Heart right ventricle (tissue), 16 donors: ENCODE measurements at places on chromosomes 1 and 21. TPM values are rescaled to one million over a fixed set of nuclear protein-coding genes. Genes with fewer than 3 reads are reported as not detected.

SPTA1 gene
- 0.05 TPM for total RNA-seq

SMPDL3B gene
- total RNA-seq, result 0.56 TPM

HSD3B1 gene
- not detected for total RNA-seq

CCDC17 gene
- 1.7 TPM for total RNA-seq

DNA sequence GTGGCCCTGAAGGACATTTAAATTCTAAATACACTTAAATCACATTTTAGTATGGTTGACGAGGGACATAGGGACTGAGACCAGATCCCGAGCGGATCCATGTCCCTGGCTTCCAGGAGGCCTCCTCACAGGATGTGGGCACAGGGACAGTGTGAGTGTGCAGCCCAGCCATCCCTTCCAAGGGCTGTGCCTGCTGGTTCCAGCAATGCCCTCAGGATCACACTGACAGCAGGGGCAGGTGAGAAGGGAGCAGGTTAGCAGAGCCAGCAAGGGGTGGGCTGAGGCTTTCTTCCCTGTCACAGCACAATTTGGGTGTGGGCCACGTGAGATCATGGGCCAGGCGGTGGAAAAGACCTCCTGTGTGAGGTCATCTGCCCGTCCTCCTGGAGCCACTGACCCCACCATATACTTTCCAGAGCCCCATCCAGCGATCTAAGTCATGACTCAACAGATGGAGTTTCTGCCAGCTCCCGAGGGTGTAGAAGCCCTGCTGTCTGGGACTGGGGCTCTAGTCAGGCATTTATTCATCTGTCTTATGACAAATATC lies 37.0 kb upstream of the PRSS38 start:
- no peaks in the 10 kb centered on the region for H3K27me3 ChIP-seq
- no peak overlapping the region for H3K4me3 ChIP-seq
- H3K4me1 ChIP-seq, result peaks cover 15% of the 10 kb centered on the region

- no peak for DNase-seq
- H3K27ac ChIP-seq, result no peak overlapping the region
- no peaks in the 10 kb centered on the region for H3K4me1 ChIP-seq
- H3K27me3 ChIP-seq, result no peaks in the 10 kb centered on the region
Measured at GRCh38 chr1:25485536-25486411, 55.1 kb downstream of the MACO1 start.

DNA sequence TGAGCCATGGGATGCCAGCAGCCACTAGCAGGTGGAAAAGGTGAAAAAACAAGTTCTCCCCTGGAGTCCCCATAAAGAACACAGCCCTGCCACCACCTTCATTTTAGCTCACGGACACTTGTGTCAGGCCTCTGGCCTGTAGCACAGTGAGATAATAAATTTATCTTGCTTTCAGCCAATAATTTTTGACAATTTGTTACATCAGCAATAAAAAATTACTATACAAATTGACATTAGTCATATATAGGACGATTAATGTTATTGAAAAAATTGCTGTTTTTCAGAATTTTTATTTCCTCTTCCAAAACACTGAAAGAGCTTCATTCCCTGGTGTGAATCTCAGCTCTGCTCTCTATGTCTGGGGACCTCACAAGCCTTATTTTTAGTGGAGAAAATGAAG lies 152.9 kb upstream of the ETV3 start:
- DNase-seq, result no peak
- H3K4me3 ChIP-seq, result no peak overlapping the region
- H3K4me1 ChIP-seq, result no peaks in the 10 kb centered on the region
- no peak overlapping the region for H3K27ac ChIP-seq
- H3K36me3 ChIP-seq, result no peaks in the 10 kb centered on the region
- peaks cover 16% of the 10 kb centered on the region for H3K27me3 ChIP-seq

GRCh38 chr21:25283720-25284119 lies 323.6 kb downstream of the MRPL39 start:
- no peak overlapping the region for H3K27ac ChIP-seq
- H3K4me1 ChIP-seq, result no peaks in the 10 kb centered on the region
- no peaks in the 10 kb centered on the region for H3K27me3 ChIP-seq
- H3K4me3 ChIP-seq, result no peak overlapping the region
- no peak for DNase-seq

- no peak for DNase-seq
- no peak overlapping the region for H3K4me3 ChIP-seq
- no peak overlapping the region for H3K27ac ChIP-seq
- H3K36me3 ChIP-seq, result no peaks in the 10 kb centered on the region
Measured at GRCh38 chr1:209875515-209875914, 47.7 kb downstream of the UTP25 start.

DNA sequence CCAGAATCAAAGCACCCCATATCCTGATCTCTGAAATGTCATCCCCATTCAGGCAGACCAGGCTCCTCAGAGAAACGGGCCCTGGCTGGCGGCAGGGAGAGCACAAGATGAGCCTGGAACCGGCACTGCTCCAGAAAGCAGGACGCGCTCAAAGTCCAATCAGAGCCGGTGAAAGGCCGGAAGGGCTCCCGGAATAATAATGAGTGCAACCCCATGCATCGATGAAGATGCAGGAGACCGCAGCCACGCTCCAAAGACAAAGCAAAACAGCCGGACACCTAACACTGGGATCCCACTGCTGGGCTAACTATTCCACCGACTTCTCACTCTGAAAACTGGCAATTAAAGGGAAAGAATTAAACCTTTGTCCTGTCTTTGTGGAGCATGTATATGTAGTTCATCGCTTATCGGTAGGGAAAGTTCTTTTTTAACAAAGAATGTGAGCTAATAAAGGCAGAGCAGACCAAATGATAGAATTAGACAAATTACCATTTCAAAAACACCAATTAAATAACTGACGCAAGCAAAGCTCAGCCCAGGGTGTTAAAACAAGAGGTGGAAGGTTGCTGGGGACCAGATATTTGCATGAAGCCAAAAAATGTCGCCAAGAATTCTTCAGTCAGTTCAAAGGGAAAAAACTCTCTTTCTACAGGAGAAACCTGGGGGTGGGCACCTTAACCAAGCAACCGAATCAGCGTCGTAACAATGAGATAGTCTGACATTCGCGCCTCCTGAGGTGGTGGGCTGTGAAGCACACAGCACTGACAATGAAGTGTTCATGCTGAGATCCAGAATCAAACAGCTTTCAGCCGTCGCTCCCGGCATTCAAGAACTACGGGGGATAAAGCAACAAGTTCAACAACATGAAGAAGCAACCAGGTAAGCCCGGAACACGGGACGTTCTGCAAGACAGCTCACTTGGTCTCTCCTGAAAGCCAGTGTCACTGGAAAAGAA lies 95.2 kb downstream of the NPHP4 start:
- no peaks in the 10 kb centered on the region for H3K27me3 ChIP-seq
- no peaks in the 10 kb centered on the region for H3K4me1 ChIP-seq
- DNase-seq, result no peak
- H3K4me3 ChIP-seq, result no peak overlapping the region
- H3K27ac ChIP-seq, result no peak overlapping the region

DNA sequence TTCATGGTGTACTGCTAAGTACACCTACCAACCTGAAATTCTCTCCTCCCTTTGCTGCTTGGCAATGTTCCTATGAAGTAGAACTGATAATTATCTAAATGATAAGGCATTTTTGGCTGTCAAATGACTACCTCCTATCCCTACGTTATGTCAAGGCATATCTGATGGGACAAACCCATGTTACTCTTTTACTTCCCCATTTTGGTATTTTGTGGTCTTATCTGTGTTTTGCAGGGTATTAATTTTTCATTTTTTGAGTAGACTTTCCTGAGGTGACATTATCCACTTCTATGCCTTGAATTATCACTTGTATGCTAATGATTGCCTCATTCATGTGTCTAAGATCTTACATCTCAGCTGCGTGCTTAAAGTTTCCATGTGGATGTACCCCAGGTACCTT lies 499.6 kb upstream of the B3GALT2 start:
- H3K27ac ChIP-seq, result no peak overlapping the region
- no peaks in the 10 kb centered on the region for H3K4me1 ChIP-seq
- no peak for DNase-seq
- no peaks in the 10 kb centered on the region for H3K36me3 ChIP-seq

DNA sequence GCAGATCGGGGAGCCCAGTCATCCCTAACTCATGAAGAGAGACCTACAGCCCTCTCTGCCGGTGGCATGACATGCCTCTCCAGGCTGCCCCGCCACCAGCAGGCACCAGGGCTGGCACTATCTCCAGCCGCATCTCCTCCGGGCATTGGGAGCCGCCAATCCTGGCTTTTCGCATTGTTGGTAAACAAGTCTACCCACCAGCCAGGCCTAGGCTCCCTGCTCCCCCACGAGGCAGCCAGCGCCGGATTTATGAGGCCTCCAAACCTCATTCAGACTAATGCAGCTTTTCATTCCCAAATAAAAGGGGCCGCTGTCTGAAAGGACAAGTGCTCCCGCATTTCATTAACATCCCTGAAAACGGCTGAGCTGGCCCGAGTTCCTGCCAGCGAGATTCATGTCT lies 3.4 kb upstream of the GRIK3 start:
- H3K4me1 ChIP-seq, result no peaks in the 10 kb centered on the region
- no peak overlapping the region for H3K27ac ChIP-seq
- no peak overlapping the region for H3K4me3 ChIP-seq

DNA sequence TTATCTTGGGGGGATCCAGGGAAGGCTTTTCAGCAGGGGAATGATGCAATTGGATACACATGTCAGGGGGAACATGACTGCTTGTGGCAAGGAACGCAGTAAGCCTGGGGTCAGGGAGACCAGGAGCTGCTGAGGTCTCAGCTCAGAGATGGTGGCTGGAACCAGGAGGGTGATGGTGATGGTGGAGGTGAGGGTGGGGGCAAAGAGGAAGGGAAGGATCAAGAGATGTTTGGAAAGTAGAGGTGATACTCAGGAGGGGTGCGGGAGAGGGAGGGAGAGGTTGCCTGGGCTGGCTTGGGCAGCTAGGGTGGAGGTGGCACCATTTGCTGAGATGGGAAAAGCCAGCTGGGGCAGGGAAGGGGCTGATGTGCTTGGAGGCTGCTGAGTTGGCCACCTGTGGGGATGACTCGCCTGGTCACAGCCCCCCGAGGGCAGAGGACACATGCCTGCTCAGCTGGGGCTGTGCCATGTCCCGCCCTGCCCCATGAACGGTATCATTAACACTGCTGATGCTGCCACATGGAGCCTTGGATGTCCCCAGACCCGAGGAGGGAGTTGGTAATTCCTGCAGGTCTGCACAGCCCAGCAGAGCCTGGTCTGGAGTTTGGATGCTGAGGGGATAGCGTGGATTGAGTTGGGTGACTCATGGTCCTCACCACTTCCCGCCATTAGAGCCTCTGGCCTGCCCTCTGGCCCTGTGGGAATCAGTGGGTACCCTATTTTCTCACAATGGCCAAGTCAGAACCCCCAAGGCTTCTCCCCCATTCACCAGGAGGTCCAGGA lies 6.3 kb upstream of the PADI1 start:
- H3K4me1 ChIP-seq, result no peaks in the 10 kb centered on the region
- no peak overlapping the region for H3K27ac ChIP-seq
- no peak overlapping the region for H3K4me3 ChIP-seq
- no peak for DNase-seq
